Spinal cord (tissue), 10 donors: ENCODE measurements at places on chromosomes 11 and 22.

GRCh38 chr11:16804104-16804947, 65.9 kb downstream of the C11orf58 start:
- peaks cover 9% of the 10 kb centered on the region for H3K36me3 ChIP-seq
- H3K27ac ChIP-seq, result no peak overlapping the region
- no peaks in the 10 kb centered on the region for H3K27me3 ChIP-seq
- no peak overlapping the region for H3K4me3 ChIP-seq
- peaks cover 14% of the 10 kb centered on the region for H3K4me1 ChIP-seq
- peak; percentile 39 for DNase-seq

DNA sequence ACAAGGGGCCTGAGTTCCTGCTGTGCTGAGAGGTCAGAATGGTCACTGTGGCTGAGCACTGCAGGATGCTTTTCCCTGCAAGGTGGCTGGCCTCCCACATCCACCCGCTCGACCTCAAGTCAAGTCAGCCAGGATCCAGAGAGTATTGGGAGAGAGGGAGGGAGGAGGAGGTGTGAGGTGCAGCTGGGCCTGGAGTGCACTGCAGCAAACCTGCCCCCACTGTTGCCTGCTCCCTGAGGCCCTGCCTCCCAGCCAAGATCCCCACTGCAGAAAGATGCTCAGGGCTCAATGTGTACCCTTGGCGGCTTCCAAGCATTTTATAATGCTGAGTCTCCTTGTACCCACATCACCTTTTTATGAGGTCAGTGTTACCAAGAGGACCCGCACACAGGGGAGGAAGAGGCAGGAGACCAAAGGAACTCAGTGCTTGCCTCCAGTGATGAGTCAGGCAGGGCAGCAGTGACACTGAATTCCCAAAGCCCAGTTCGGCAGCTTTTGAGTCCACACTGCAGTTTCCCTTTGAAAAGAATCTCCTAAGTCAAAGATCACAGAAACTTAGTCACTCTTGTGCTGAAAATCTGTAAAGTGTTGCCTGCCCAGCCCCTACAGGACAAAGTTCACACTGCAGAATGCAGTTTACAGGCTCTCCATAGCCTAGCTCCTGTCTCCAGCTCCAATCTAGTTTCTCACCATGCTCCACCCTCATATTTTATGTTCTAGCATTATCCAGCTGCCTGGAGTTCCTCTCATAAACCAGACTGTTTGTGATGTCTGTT, 3.1 kb downstream of the ENDOD1 start:
- no peaks in the 10 kb centered on the region for H3K27me3 ChIP-seq
- no peak overlapping the region for H3K4me3 ChIP-seq
- no peak for DNase-seq
- peaks cover 22% of the 10 kb centered on the region for H3K4me1 ChIP-seq

DNA sequence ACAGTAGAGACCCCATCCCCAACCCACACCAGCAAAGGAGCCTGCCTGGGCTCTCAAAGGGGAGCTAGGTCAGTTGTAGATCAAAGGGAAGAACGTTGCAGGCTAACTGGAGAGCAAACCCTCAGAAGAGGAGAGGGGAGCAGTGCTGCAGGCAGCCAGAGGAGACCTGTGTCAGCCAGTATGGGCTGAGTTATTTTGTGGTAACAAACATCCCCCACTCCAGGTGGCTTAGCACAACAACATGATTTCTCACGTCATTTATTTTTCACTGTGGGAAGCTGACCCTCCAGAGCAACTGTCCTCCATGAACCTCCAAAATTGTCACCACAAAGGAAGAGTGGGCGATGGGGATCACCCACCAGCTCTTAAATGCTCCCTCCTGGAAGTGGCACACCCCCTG, 19.8 kb upstream of the SHANK2 start:
- H3K4me1 ChIP-seq, result peaks cover 19% of the 10 kb centered on the region
- H3K27me3 ChIP-seq, result no peaks in the 10 kb centered on the region
- no peak for DNase-seq
- no peaks in the 10 kb centered on the region for H3K36me3 ChIP-seq
- H3K27ac ChIP-seq, result no peak overlapping the region
- no peak overlapping the region for H3K4me3 ChIP-seq

DNA sequence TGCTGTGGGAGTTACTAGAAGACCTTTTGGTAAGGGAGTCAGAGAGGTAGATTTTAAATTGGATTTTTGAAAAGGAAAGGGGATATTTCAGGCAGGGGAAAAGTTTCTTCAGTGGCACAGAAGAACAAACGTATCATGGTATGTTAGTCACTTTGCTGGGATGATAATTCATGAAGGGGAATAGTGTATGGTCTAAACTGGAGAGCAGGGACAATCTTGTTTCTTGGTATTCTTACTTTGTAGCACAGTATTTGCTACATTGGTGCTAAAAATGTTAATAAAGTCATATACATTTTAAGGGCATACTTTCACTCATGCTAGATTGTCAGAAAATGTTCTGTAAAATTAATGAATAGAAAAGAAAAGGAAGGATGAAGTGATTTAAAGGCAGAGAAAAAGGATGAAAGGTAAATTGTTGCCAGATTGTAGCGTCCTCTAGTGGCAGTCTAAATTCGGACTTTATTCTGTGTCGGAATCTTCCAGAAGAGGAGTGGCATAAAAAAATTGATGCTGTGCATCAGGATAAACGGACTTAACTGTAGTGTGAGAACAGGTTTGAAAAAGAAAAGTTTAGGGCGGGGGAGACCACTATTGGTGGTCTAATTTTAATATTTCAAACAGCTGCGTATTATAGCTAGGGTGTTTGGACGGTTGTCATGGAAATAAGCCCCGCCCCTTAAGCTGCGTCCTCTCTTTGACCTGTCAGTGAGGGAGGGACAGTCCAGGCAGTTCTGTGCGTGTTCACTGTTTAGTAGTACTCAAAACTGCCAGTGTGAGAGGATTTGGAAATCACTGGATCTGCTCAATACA, at the start of gene BCO2:
Gene BCO2, plus strand, starts transcription at position 724 of the 810 bp plus-strand sequence. CDS start 90 bp downstream, outside the sequence.
- H3K27ac ChIP-seq, result peak within 1 kb of the TSS; percentile 77
- no peaks in the 10 kb centered on the region for H3K36me3 ChIP-seq
- DNase-seq, result peak; percentile 88
- H3K4me3 ChIP-seq, result peak within 1 kb of the TSS; percentile 45
- H3K4me1 ChIP-seq, result no peaks in the 10 kb centered on the region

- H3K27ac ChIP-seq, result no peak overlapping the region
- no peak overlapping the region for H3K4me3 ChIP-seq
- H3K36me3 ChIP-seq, result peaks cover 5% of the 10 kb centered on the region
- no peaks in the 10 kb centered on the region for H3K27me3 ChIP-seq
Measured at GRCh38 chr11:58525037-58525614, 17.2 kb upstream of the OR5B21 start.

DNA sequence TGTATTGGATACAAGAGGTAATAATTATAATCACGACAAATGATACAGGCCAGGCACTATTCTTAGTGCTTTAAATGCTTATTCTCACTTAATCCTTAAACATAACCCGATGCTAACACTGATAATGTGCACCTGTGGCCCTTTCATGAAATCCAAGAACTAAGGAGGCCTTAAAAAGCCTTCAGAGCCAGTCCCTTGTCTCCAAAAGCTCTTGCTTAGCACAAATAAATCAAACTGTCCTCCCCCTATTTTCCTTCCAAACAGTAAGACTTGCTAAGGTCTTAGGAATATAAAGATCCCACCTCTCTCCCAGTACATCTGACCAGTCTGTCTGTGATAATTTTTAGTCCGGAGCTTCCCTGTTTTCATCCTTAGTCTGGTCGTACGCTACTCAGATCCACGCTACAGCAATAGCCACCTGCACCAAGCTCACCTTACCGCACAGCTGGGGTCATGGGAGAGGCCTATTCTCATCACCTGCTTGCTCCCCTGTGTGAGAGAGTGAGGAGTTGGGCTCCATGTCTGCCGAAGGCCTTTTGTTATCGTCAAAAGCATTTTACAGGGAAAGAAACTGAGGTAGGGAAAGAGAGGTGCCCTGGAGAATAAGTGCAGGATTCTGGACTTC, 16.9 kb downstream of the FXYD6 start:
- DNase-seq, result no peak
- H3K27ac ChIP-seq, result peak overlapping the region; percentile 29
- H3K36me3 ChIP-seq, result peaks cover 11% of the 10 kb centered on the region
- H3K27me3 ChIP-seq, result no peaks in the 10 kb centered on the region
- H3K4me1 ChIP-seq, result peaks cover 68% of the 10 kb centered on the region
- no peak overlapping the region for H3K4me3 ChIP-seq

DNA sequence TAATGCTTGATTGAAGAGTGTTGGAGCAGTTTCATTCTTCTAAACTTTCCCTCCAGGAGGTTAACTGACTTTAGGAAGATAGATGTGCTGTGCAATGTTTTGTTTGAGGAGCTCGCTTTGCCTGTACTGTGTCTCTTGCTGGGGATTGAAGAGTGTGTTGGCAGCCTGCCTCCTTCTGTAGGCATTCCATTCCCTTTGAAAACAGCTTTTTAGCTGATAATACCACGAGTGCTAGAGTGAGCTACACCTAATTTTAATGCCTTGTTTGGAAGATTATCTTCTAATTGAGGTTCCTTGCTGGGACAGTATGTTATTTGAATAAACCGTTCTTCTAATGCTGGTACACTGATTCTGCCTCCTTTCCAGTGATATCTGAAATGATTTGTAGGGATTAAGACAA, 7.2 kb downstream of the DDX10 start:
- no peaks in the 10 kb centered on the region for H3K27me3 ChIP-seq
- H3K4me1 ChIP-seq, result no peaks in the 10 kb centered on the region
- no peak overlapping the region for H3K4me3 ChIP-seq

DNA sequence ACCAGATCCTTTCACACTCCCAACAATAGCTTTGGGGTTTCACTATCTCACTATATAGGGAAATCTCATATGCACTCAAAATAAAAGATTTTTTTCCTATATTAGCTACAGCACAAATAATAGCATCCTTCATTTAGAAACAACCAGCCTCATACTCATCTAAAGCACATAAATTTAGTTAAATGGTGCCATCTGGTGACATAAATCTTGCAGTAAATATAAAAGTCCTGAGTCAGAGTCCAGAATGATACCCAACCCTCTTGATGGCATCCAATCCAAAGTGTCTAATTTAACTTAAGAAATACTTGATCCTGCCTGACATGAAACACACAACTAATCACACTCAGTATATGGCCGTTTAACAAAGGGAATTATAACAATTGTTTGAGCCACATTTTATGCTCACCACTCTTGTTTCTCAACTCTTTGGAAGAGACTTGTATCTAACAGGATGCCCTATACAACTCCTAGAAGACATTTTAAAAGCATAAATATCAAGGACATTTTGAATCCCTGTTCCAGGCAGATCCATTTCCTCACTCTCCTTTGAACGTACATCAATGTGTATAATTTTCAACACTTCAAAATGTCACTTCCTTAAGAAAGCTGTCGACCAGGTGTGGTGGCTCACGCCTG, 36.2 kb downstream of the DLG2 start:
- no peaks in the 10 kb centered on the region for H3K4me1 ChIP-seq
- H3K4me3 ChIP-seq, result no peak overlapping the region
- H3K36me3 ChIP-seq, result no peaks in the 10 kb centered on the region
- H3K27me3 ChIP-seq, result no peaks in the 10 kb centered on the region
- H3K27ac ChIP-seq, result no peak overlapping the region

GRCh38 chr22:49826603-49827270, 936 bp downstream of the BRD1 start:
- peak overlapping the region; percentile 53 for H3K4me3 ChIP-seq
- DNase-seq, result no peak
- no peaks in the 10 kb centered on the region for H3K27me3 ChIP-seq
- peaks cover 41% of the 10 kb centered on the region for H3K36me3 ChIP-seq

GRCh38 chr11:34642001-34642554, 21.2 kb downstream of the EHF start:
- no peak overlapping the region for H3K4me3 ChIP-seq
- DNase-seq, result no peak
- no peaks in the 10 kb centered on the region for H3K27me3 ChIP-seq
- no peaks in the 10 kb centered on the region for H3K36me3 ChIP-seq

DNA sequence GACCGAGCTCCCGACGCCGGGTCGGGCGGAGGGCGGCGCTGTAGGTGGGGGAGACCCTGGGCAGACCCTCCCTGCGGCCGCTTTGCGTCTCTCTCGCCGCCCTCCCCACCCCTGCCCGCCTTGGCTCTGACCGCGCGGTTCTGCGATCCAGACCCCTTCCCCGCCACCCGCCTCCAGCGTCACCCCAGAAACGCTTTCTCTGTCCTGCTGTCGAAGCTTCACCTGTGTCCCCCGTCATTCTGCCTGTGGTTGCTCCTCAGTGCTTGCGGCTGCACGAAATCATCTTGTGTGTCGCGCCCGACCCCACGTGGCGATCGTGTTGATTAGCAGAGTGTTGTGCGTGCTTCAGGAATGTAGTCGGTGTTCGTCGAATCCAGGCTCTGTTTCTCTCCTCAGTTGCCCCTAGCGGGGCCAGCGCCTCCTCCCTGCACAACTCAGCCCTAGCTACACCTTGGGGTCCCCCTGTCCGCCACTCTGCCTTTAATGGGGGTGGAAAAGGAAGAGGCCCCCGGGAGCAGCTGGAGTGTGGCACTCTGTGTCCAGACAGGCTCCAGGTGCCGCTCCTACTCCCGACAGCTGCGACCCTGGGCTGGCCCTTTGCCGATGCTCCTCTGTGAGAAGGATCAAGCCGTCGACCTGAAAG, 851 bp downstream of the PTDSS2 start:
- H3K27ac ChIP-seq, result no peak overlapping the region
- peak; percentile 76 for DNase-seq
- H3K27me3 ChIP-seq, result no peaks in the 10 kb centered on the region
- peaks cover 40% of the 10 kb centered on the region for H3K4me1 ChIP-seq

DNA sequence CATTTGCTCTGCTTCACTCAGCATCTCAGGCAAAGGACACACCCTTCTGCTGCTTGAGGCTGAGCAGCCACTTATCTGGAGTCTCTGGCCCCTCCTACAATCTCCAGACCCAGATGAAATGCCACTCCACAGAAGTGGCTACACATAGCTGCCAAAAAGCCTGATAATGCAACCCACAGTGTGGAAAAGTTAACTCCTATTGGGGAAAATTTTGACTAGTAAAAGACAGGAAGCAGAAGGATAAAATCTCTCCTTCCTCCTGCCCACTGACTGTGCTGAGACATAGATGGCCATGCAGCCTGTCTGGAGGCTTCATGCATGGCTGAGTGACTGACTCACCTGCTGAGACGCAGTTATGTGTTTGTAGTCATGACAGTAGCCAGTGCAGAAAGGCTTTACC, 92.3 kb upstream of the TEAD1 start:
- no peaks in the 10 kb centered on the region for H3K27me3 ChIP-seq
- no peak overlapping the region for H3K27ac ChIP-seq
- H3K4me1 ChIP-seq, result no peaks in the 10 kb centered on the region
- no peaks in the 10 kb centered on the region for H3K36me3 ChIP-seq
- DNase-seq, result no peak

- peaks cover 15% of the 10 kb centered on the region for H3K27me3 ChIP-seq
- no peak for DNase-seq
- no peak overlapping the region for H3K4me3 ChIP-seq
- no peak overlapping the region for H3K27ac ChIP-seq
- H3K4me1 ChIP-seq, result peaks cover 17% of the 10 kb centered on the region
Measured at GRCh38 chr11:17350455-17351171, 987 bp upstream of the NCR3LG1 start.

DNA sequence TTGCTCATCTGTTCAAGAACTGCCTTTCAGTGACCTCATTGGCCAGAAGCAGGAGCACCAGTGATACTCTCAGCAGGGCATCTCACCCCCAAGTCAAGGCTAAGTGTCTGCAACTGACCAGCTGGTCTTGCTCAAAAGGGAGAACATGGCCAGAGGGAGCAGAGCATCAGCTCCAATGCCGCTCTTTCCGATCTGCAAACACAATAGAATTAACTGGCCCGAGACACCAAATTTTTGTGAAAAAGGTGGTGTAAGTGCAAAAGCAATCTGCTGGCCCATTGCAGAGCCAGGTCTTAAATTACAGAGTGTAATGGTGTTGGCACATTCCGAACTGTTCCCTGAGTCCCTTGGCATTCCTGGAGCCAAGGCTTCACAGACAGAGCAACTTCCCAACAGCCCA, 97.0 kb downstream of the PKNOX2 start:
- H3K27me3 ChIP-seq, result peaks cover 2% of the 10 kb centered on the region
- H3K36me3 ChIP-seq, result peaks cover 4% of the 10 kb centered on the region
- no peak for DNase-seq
- H3K4me1 ChIP-seq, result peaks cover 67% of the 10 kb centered on the region
- peak overlapping the region; percentile 94 for H3K27ac ChIP-seq
- no peak overlapping the region for H3K4me3 ChIP-seq
